ENCODE measurements at places on chromosomes 6 and 20.

- no peak for DNase-seq
Measured at GRCh38 chr6:164106345-164106769, 691.8 kb downstream of the QKI start.

GRCh38 chr20:43926287-43927050, 11.8 kb downstream of the TOX2 start:
- DNase-seq: no peak

DNA sequence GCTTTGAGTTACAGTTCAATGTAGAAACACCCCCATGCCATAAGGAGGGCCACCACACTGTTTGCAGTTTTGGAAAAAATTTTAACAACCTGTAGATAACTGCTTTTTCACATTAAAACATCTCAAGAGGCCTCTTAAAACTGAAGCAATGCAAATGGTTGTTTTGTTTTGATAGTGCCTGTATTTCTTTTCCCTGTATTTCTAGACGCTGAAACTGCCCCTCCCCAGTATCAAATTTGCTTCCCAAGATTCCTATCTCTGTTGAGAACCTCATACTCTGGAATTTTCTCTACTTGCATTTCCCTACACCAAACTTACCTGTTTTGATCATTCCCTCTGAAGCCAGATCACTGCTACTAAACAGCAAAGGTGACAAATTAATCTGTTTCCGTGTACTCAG, 98.5 kb downstream of the PHACTR1 start:
- no peak for DNase-seq

- no peak for DNase-seq
Measured at GRCh38 chr6:29561091-29561490, 1.6 kb upstream of the UBD start.

- DNase-seq: no peak
Measured at GRCh38 chr6:31356216-31356945, 598 bp downstream of the HLA-B start.

GRCh38 chr20:40279390-40279789, 409.6 kb downstream of the MAFB start:
- DNase-seq: no peak

GRCh38 chr6:16876201-16876600, 114.9 kb upstream of the ATXN1 start:
- no peak for DNase-seq

DNA sequence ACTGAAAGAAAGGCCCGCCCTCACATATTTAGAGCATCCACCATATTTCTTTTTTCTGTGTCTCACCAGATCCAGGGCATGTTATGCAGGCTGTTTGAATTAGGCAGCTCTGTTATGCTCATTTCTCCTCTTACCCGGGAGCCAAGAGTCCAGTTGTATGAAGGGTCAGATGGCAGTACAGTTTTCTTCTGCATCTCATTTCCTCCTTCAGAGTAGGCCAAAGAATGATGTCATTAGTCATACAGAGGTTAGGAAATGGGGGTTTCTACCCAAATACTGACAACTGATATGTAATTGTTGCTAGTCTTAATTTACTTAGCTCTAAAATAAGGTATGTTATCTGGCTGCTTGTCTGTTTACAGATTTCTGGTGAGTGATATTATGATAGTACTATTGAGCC, 130.8 kb downstream of the SOBP start:
- no peak for DNase-seq

DNA sequence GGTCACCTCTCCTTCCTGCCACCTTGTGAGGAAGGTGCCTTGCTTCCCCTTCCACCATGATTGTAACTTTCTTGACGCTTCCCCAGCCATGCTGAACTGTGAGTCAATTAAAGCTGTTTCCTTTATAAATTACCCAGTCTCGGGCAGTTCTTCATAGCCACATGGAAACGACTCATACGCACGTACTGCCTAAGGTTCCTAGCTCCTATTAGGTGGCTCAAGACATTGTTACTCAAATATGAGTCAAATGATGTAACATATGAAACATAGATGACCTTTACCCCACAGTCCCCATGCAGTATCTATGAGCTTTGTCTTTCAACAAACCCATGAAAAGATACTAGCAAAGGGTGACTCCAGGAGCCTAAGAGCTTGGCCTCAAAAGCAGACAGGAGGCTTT, 98.3 kb downstream of the SIM1 start:
- no peak for DNase-seq

GRCh38 chr6:8642131-8642530, 206.8 kb upstream of the SLC35B3 start:
- DNase-seq: no peak

DNA sequence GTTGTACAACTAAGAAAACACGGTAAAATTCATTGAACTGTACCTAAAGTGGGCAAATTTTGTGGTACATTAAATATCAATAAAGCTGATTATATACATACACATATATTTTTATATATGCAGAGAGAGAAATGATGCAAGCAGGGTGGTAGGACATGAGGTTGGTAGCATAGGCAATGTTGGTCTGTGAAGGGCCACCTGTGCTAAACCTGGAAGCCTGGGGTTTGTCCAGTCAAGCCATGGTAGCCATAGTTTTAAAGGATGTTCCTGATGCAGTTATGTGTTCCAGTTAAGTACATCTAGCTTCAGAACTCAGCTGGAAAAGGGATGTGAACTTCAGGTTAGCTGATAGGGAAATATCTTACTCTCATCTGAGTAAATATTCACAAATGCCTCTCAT, 60.1 kb downstream of the TRIM38 start:
- no peak for DNase-seq

DNA sequence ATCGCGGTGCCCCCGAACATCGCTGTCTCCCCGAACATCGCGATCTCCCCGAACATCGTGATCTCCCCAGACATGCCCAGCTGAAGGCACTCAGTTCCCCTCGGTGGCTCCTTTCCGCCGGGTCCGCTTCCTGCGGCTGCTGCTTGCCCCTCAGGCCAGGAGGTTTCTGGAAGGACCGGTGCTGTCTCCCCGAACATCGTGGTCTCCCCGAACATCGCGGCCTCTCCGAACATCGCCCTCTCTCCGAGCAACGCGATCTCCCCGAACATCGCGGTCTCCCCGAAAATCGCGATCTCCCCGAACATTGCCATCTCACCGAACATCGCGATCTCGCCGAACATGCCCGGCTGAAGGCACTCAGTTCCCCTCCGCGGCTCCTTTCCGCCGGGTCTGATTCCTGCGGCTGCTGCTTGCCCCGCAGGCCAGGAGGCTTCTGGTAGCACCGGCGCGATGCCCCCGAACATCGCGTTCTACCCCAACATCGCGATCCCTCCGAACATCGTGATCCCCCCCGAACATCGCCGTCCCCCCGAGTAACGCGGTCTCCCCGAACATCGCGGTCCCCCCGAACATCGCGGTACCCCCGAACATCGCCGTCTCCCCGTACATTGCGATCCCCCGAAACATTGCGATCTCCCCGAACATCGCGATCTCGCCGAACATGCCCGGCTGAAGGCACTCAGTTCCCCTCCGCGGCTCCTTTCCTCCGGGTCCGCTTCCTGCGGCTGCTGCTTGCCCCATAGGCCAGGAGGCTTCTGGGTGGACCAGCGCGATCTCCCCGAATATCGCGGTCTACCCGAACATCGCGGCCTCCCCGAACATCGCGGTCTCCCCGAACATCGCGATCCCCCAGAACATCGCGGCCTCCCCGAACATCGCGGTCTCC, 808 bp downstream of the ULBP1 start:
- DNase-seq: no peak
